ENCODE measurements at places on chromosomes 12 and 14.

DNA sequence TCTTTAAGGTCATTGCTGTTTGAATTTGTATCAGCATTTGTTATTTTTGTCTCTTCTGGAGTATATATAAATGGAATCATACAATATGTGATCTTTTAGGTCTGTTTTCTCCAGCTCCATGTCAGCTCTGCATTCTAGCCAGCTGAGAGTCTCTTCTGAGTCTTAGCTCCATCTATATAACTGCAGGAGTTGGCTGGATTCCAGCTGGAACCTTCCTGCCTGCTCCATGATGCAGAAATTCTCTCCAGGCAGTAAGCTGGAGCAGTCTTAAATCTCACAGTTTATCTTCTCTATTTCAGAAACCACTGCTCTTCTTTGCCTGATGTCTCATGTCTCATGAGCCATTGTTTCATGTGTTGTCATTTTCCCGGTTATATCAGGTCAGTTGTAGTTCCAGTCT, 827.6 kb downstream of the NRXN3 start:
- DNase-seq, result no peak

DNA sequence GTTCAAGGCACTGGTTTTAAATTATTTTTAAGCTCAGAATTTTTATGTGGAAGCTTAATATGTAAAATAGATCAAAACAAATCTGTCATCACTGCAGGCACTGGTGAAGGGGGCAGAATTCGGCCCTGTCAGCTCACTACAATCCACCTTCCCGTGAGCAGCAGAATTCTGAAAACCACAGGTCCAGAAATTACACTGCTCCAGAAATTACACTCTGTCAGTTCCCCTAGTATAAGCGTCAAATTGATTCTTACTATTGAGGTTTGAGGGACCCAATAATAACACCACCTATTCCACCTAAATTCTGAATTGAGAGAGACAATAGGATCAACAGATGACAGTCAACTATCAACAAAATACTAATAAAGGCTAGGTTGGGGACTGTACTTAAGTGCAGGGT, 245.5 kb downstream of the PHLDA1 start:
- no peak for DNase-seq

DNA sequence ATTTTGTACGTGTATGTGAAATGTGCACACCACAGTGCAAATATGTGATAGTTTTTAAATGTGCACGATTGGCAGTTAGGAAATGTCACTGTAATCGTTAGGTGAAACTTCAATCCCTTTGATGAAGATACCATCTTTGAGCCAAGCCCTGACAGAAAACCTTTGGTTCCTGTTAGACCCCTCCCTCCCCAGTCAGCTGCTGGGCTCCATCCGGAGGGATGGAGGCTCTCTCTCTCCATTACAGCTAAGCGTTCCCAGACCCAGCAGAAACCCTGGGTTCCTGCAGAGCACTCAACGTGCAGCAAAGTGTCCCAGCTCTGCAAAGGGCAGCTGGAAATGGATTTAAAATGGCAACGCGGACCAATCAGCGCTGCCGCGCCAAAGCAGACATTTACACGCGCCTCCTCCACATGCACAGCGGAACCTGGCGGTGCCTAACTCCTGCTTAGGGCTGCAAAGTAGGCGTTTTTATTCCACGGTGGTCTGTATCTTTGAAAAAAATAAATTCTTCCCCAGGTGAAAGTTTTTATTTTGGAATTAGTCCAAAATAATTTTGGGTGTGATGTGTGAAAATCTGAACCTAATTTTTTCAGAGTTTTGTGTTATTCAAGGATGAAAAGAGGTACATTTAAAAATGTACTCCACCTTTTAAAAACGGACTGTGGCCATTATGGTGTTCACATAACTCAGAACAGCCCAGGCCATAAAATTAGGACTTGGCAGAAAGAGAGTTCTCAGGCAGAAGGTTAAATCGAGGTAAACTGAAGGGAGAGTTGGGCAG, 1.4 kb upstream of the HMGA2 start:
- DNase-seq, result no peak

- DNase-seq, result peak; percentile 38
Observed at GRCh38 chr12:128994856-128995255, 141.6 kb downstream of the GLT1D1 start.

- peak; percentile 35 for DNase-seq
Observed at GRCh38 chr14:51442513-51443175, 202.6 kb downstream of the TMX1 start.

- no peak for DNase-seq
Observed at GRCh38 chr12:46553266-46553665, 180.7 kb upstream of the SLC38A2 start.

- no peak for DNase-seq
Observed at GRCh38 chr14:41629876-41630275, 23.2 kb downstream of the LRFN5 start.

GRCh38 chr12:128312661-128313060, 45.7 kb downstream of the TMEM132C start:
- DNase-seq, result no peak

GRCh38 chr14:60350366-60350720, 101.3 kb downstream of the PPM1A start:
- no peak for DNase-seq

GRCh38 chr14:102873131-102873530, 49.3 kb upstream of the AMN start:
- no peak for DNase-seq

GRCh38 chr12:12017798-12018197, 52.9 kb upstream of the BCL2L14 start:
- DNase-seq, result no peak

GRCh38 chr12:84056-84455, 17.5 kb downstream of the IQSEC3 start:
- no peak for DNase-seq

DNA sequence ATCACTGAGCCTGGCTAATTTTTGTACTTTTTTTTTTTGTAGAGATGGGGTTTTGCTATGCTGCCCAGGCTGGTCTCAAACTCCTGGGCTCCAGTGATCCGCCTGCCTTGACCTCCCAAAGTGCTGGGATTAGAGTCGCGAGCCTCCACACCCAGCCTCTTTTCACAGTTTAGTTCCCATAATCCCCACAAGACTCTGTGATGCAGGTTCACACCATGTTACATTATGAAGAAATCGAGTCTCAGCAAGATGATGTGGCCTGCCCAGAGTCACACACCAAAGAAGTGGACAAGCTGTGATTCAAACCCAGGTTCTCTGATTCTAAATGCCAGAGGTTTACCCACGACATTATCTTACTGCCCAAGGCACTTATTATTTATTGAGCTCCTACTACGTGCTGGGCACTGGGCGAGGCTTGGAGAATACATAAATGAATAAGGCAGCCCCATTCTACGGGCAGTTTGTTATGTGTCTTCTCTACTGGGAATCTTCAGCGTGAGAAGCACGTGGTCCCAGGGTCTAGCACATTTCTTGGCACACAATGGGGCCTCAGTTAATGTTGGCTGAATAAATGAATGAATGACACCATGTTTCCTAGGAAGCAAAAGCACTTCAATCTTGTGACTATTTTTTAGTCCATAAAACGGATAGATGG, 23.5 kb upstream of the OASL start:
- DNase-seq, result no peak

- no peak for DNase-seq
Observed at GRCh38 chr12:32997471-32997870, 100.9 kb upstream of the PKP2 start.

GRCh38 chr12:52228366-52228765, 4.7 kb upstream of the KRT7 start:
- DNase-seq, result no peak

- no peak for DNase-seq
Observed at GRCh38 chr12:1529862-1530591, 64.4 kb downstream of the FBXL14 start.

- no peak for DNase-seq
Observed at GRCh38 chr12:51521554-51522276, 69.3 kb upstream of the SCN8A start.

DNA sequence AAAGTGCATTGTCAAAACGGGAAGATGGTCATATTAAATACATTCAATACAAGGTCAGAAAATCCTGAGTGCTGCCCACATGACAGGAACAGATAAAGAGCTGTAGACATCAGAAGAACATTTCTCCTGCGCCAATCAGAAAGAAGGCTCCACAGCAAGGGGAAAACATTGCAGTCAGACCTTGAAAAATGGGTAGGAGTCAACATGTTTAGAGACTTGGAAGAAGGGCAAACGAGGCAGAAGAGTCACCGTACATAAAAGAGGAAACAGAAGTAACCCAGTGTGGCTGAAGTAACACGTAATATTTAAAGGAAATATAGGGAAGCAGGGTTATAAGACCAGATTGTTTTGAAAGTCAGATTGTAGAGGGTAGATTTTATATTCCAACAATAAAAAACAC, 11.9 kb downstream of the SPPL3 start:
- DNase-seq, result no peak

GRCh38 chr14:97594306-97594705, 797.1 kb downstream of the VRK1 start:
- no peak for DNase-seq

- DNase-seq, result no peak
Observed at GRCh38 chr12:131917139-131917710, 11.9 kb upstream of the PUS1 start.

- DNase-seq, result no peak
Observed at GRCh38 chr14:103050935-103051334, 6.4 kb downstream of the CDC42BPB start.

GRCh38 chr14:102565331-102565887, 27.0 kb upstream of the RCOR1 start:
- no peak for DNase-seq

GRCh38 chr12:46577063-46577776, 204.6 kb upstream of the SLC38A2 start:
- no peak for DNase-seq

DNA sequence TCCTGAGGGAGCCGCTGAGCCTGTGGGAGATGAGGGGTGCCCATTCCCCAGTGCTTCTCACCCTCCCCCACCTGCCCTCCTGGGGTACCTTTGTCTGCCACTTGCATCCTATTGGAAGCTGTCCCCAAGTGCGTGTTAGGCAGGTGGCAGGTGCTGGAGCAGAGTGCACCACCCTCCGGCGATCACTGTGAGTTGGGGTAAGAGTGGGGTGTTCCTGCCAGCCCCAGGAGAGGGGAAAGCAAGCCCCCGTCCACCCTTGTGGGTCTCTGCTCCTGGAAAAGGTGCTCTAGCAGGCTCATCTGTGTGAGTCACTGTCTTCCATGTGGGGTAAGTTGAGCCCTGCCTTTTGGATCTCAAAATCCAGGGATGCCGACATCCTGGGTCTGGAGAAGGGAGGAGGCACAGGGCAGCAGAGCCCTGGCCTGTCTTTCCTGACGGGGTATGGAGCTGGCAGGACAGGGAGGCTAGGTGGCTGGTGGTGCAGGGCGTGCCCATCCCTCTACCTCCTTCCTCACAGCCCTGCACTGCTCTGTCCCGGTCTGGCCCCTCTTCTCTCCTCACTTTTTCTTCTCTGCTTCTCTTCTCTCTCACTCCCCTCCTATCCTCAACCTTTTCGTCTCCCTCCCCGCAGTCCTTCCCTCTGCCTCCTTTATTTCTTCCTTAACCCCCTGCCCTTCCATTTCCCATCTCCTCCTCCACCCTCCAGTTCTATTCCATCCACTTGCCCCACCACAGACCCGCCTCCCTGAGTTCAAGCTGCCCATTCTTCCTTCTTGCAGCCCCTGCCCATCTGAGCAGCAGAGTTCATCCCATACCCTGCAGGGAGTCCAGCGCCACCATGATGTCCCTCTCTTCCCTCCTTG, 20.1 kb upstream of the KRT7 start:
- DNase-seq, result no peak

DNA sequence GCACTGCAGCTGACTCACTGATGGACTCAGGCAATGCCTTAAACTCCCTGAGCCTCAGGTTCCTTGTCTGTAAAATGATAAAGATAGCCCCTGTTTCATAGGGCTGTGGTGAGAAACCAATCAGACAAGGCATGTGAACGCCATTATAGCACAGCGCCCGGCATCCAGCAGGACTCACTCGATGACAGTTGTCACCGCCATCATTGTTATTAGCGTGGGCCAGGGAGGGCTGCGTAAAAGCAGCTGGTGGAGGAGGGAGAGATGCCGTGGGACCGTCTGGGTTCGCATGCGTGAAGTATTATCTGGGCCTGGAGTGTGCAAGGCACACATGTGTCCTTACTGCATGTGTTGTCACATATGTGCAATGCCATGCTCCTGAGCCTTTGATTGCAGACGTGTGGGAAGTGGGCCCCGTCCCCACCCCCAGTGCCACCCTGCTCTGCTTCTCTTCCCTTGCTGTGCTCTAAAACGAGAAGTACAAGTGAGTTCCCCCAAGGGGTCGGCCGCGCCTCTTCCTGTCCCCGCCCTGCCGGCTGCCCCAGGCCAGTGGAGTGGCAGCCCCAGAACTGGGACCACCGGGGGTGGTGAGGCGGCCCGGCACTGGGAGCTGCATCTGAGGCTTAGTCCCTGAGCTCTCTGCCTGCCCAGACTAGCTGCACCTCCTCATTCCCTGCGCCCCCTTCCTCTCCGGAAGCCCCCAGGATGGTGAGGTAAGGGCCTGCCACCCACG, at the start of gene PTPN6:
Gene PTPN6, plus strand, starts transcription at position 546 of the 730 bp plus-strand sequence. Its CDS starts 157 bp downstream, at position 703.
- no peak for DNase-seq

- DNase-seq, result no peak
Observed at GRCh38 chr12:29578070-29578469, 80.6 kb upstream of the OVCH1 start.

- no peak for DNase-seq
Observed at GRCh38 chr12:124317400-124317799, 22.5 kb downstream of the RFLNA start.

- DNase-seq, result no peak
Observed at GRCh38 chr14:28635387-28635786, 131.2 kb upstream of the FOXG1 start.

- no peak for DNase-seq
Observed at GRCh38 chr12:48979602-48980388, 1.7 kb downstream of the WNT1 start.

DNA sequence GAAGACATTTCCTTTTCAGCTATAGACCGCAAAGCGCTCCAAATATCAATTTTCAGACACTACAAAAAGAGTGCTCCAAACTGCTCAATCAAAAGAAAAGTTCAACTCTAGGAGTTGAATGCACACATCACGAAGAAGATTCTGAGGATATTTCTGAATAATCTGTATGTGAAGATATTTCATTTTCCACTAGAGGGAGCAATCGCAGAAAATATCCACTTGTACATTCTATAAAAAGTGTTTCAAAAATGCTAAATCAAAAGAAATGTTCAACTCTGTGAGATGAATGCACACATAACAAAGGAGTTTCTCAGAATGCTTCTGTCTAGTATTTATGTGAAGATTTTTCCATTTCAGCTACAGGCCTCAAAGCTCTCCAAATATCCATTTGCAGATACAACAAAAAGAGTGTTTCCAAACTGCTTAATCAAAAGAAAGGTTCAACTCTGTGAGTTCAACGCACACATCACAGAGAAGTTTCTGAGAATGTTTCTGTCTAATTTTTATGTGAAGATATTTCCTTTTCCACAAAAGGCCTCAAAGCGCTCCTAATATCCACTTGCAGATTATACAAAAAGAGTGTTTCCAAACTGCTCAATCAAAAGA, 643.8 kb upstream of the ALG10B start:
- no peak for DNase-seq

GRCh38 chr14:104290058-104290667, 151.8 kb downstream of the KIF26A start:
- no peak for DNase-seq

GRCh38 chr12:83179999-83180398, 493.3 kb downstream of the TMTC2 start:
- DNase-seq, result no peak
